HCEC 1CT (cell line): ENCODE measurements at places on chromosomes 12 and 14.

- peak; percentile 81 for DNase-seq
Observed at GRCh38 chr12:74889563-74890236, 319.9 kb downstream of the KCNC2 start.

DNA sequence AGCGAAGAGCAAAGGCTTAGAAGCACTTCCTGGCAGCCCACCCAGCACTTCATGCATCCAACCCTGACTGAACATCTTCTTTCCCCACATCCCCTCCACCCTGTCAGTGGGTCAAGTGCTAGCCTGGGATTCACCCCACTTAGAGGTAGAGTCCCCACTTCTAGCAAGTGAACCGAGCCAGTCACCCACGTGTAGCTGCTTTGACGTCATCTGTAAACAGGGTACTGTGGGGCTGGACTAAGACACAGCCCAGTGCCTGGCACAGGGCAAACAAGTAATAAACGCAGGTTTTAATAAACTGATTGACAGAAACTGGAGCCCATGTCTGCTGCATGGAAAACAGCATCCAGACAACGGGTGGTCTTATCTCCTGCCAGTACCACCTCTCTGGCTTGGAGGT, 61.7 kb downstream of the ITPK1 start:
- no peak for DNase-seq

- DNase-seq, result no peak
Observed at GRCh38 chr14:54121466-54122027, 164.9 kb upstream of the BMP4 start.

- DNase-seq, result no peak
Observed at GRCh38 chr14:22613106-22613695, 15.1 kb downstream of the ABHD4 start.
